ENCODE measurements at places on chromosomes 16 and 17.

- DNase-seq: no peak
Measured at GRCh38 chr17:78824240-78824639, 16.4 kb downstream of the USP36 start.

GRCh38 chr17:81486199-81486810 lies 26.3 kb downstream of the ACTG1 start:
- DNase-seq: no peak

GRCh38 chr17:37779554-37779953 lies 34.7 kb upstream of the HNF1B start:
- DNase-seq: no peak

- DNase-seq: no peak
Measured at GRCh38 chr16:27254262-27254811, 14.2 kb downstream of the NSMCE1 start.

- peak; percentile 37 for DNase-seq
Measured at GRCh38 chr17:40371261-40371929, 6.9 kb upstream of the GJD3 start.

GRCh38 chr16:31485571-31485970 lies 2.6 kb downstream of the SLC5A2 start:
- no peak for DNase-seq

DNA sequence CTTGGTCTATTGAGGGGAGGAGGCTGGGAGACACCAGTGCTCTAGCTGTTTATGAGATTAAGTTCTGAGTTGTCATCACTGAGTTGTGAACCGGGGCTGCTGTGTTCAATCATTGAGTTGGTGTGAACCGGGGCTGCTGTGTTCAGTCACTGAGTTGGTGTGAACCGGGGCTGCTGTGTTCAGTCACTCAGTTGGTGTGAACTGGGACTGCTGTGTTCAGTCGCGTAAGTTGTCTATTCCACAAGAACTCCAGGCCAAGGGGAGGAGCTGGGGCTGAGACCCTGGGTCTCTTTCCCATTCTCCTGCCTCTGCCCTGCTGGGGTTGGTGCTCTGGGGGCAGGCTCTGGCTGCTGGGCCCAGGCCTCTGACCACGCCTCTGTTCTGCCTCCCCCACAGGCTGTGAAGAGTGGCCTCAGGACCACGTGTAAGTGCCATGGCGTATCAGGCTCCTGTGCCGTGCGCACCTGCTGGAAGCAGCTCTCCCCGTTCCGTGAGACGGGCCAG lies 24.5 kb downstream of the WNT9B start:
- no peak for DNase-seq

GRCh38 chr16:89847051-89847939 lies 19.0 kb downstream of the SPIRE2 start:
- DNase-seq: no peak

GRCh38 chr16:85566561-85567100 lies 46.5 kb upstream of the GSE1 start:
- no peak for DNase-seq

- DNase-seq: no peak
Measured at GRCh38 chr17:12709063-12709462, 43.4 kb downstream of the MYOCD start.
